ENCODE measurements at places on chromosomes 4 and X.

DNA sequence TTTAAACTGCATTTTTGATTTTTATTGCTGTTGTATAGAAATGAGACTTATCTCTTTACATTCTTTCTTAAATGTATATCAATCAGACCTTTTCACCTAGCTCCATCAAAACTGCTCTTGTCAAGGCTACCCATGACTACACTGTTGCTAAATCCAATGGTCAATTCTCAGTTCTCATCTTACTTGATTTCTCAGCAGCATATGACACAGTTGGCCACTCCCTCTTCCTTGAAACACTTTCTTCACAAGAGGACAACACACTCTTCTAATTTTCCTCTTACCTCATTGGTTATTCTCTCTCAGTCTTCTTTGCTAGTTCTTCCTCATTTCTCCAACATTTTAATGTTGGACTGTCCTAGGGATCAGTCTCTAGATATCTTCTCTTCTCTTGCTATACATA, 94.1 kb upstream of the CITED1 start:
- no peak for DNase-seq
- peaks cover 13% of the 10 kb centered on the region for H3K4me1 ChIP-seq
- H3K27ac ChIP-seq = no peak overlapping the region
- H3K36me3 ChIP-seq = no peaks in the 10 kb centered on the region
- H3K27me3 ChIP-seq = no peaks in the 10 kb centered on the region

GRCh38 chr4:24794916-24795665, at the start of gene SOD3:
Gene SOD3, plus strand, starts transcription at chr4:24795573. Its CDS starts 3,949 bp downstream, at chr4:24799522.
- peaks cover 56% of the 10 kb centered on the region for H3K27me3 ChIP-seq
- peaks cover 8% of the 10 kb centered on the region for H3K4me1 ChIP-seq
- H3K27ac ChIP-seq = no peak within 1 kb of the TSS
- no peaks in the 10 kb centered on the region for H3K36me3 ChIP-seq

GRCh38 chr4:100356172-100356571, 161.7 kb downstream of the EMCN start:
- H3K4me1 ChIP-seq = no peaks in the 10 kb centered on the region
- H3K27me3 ChIP-seq = no peaks in the 10 kb centered on the region
- no peak for DNase-seq
- H3K27ac ChIP-seq = no peak overlapping the region

GRCh38 chrX:43656005-43656494, at the start of gene MAOA:
Gene MAOA, plus strand, starts transcription at chrX:43656299. Its CDS starts 43 bp downstream, at chrX:43656342.
- H3K36me3 ChIP-seq = no peaks in the 10 kb centered on the region
- DNase-seq = peak; percentile 66
- H3K4me3 ChIP-seq = peak within 1 kb of the TSS; percentile 74
- peaks cover 9% of the 10 kb centered on the region for H3K4me1 ChIP-seq
- H3K27me3 ChIP-seq = peaks cover 5% of the 10 kb centered on the region
- H3K27ac ChIP-seq = no peak within 1 kb of the TSS

DNA sequence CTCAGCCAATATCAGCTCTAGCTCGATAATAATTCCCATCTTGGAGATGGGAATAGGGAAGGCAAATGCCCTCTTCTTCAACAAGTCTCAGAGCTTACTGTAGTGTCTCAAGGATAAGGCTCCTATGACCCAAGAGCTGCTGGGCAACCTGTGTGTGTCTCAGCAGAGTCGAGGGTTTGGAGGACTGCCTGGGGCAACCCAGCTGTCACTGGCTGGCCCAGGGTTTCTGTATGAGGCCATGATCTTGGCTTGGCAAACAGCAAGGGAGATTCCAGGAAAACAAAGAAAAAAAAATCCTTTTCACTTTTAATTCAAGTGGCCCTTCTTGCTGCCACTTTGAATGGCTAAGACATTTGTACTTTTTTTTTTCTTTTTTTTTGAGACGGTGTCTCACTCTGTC, 34.4 kb downstream of the TMSB4X start:
- H3K4me3 ChIP-seq = no peak overlapping the region
- no peak for DNase-seq

DNA sequence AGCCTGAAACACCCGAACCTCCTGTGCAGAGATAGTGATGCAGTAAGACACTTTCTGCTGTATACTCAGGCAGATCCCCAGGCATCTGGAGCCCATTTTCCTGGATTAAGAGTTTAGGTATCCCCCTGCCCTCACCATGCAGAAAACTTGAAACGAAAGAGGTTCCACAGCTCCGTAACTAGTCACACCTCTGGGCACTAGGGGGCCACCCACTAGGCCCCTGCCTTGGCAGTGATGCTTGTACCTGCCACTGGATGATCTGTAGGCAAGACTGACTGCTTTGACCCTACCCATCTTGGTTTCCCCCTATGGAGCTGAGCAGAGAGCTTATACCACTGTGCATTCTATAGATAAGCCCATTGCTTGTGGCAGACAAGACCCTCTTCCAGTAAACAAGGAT, 940.6 kb downstream of the PCDH19 start:
- H3K27me3 ChIP-seq = no peaks in the 10 kb centered on the region
- H3K4me3 ChIP-seq = no peak overlapping the region
- no peak overlapping the region for H3K27ac ChIP-seq
- H3K4me1 ChIP-seq = no peaks in the 10 kb centered on the region
- no peaks in the 10 kb centered on the region for H3K36me3 ChIP-seq

All from neural progenitor cell (in vitro differentiated cells).